GM04503 (cell line): ENCODE measurements at places on chromosomes 16 and 17.
A peak's percentile ranks its signal among the peaks of the same experiment; 100 is the strongest.

GRCh38 chr17:16491131-16491702 lies 776 bp downstream of the LRRC75A start:
- DNase-seq, result no peak

GRCh38 chr16:70805380-70805779 lies 4.4 kb upstream of the VAC14 start:
- no peak for DNase-seq

DNA sequence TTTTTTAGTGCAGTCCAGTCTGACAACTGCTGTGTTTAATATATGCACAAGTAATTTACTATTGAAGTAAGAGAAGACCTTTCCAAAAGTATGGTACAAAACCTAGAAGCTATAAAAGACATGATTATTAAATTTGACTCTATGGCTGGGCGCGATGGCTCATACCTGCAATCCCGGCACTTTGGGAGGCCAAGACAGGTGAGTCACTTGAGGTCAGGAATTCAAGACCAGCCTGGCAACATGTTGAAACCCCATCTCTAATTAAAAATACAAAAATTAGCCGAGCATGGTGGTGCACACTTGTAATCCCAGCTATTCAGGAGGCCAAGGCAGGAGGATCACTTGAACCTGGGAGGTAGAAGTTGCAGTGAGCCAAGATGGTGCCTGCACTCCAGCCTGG lies 41.4 kb upstream of the VWA3A start:
- no peak for DNase-seq

DNA sequence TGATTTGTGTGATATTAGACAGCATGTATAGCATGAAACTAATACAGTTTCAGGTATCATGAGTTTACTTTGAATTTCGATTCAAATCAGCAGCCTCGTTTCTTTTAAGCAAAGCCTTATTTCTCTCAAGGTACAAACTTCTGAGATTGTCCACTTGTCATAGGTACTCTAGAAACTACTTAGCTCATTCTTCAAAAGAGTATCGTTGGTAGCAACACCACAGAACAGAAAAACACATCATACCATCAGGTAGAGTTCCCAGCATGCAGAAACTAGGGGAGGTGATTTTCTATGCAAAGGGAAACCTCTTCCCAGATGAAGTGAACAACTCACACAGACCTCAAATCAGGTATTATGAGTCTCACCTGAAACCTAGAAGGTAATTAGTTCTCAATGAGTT lies 237.0 kb upstream of the SOX9 start:
- DNase-seq, result no peak

GRCh38 chr17:703081-703875 lies 11.4 kb downstream of the VPS53 start:
- no peak for DNase-seq

GRCh38 chr17:7220593-7221277 lies 997 bp downstream of the ACADVL start:
- DNase-seq, result no peak

- no peak for DNase-seq
These were observed 55.1 kb downstream of the WNT3 start for GRCh38 chr17:46763416-46763815.

DNA sequence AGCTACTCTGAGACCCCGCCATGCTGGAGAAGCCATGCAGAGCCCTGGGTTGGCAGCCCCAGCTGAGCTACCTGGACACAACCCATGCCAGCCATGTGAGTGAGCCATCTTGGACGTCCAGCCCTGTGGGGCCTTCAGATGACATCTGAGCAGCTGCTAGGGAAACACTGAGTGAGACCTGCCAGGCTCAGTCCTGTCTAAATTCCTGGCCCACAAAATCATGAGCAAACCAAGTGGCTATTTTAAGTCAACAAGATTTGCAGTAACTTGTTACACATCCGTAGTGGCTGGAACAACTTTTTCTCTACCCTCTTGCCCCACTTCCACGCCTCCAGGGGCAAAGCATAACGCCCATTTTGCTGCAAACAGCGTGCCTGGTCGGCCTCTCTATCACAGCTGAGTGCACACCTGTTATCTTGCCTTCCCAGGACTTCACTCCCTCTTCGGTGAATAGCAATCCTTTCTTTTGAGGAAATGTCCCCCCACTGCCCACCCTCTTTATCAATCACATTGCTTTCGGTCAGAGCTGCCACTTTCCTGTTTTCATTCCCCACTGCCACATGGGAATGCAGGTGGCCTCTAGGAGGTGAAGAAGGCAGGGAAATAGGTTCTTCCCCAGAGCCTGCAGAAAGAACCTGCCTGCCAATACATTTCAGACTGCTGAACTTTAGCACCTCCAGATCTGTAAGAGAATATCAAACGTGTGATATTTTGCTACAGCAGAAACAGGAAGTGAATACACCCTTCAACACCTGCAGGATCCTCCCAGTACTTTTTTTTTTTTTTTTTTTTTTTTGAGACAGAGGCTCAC lies 7.4 kb upstream of the SCIMP start:
- DNase-seq, result no peak

GRCh38 chr17:27294689-27295630 lies 1.0 kb downstream of the WSB1 start:
- DNase-seq, result peak; percentile 53

GRCh38 chr17:80352216-80352895 lies 62.6 kb upstream of the ENDOV start:
- no peak for DNase-seq

GRCh38 chr17:49576088-49576916 lies 631 bp downstream of the NXPH3 start:
- DNase-seq, result no peak

- no peak for DNase-seq
These were observed 99.3 kb downstream of the STXBP4 start for GRCh38 chr17:55067697-55068439.

GRCh38 chr16:1932050-1933028 lies 10.7 kb downstream of the MSRB1 start:
- DNase-seq, result no peak

DNA sequence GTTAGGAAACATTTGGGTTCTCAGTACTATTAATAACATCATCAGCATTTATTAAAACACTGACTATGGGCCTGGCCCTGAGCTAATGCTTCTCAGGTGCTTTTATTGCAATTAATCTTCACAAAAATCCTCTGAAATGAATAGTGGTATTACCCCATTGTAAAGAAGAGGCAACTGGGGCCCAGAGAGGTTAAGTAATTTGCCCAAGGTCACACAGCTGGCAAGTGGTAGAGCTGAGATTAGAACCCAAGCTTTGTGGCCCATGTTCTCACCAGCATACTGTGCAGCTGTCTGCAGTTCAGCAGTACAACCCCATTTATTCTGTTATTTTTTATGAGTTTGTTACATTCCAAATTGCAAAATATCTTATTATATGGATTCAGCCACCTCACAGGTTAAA lies 82.3 kb downstream of the TBC1D16 start:
- DNase-seq, result no peak

- no peak for DNase-seq
These were observed 4.9 kb downstream of the IRX3 start for GRCh38 chr16:54281535-54282201.

DNA sequence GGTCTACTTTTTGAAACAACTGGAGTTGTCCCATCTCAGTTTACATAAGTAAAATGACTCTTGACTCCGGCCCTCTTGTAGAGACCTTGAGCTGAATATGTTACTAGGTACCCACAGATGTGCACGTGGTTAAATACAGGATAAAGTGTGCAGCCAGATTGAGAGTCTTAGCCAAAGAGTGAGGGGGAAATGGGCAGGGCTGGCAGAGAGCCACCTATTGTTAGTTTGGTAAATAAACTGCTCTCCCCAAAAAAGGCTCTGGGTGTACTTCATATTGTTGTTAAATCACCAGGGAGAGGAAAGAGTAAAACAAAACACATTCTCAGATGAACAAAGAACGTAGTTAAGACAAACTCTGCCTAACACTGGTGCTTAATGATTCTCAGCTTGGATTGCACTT lies 20.3 kb downstream of the G6PC1 start:
- no peak for DNase-seq

DNA sequence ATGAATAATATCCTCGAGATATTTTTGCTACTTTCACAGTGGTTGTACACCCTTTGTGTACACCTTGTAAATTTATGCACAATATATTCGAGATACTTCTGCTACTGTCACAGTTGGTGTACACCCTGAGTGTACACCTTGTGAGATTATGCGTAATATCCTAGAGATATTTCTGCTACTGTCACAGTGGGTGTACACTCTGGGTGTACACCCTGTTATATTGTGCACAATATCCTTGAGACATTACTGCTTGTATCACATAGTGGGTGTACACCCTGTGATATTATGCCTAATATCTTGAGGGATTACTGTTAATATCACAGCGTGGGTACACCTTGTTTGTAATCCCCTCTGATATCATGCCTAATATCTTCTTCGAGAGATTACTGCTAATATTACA lies 7.2 kb upstream of the NUDT7 start:
- no peak for DNase-seq

- no peak for DNase-seq
These were observed 12.2 kb downstream of the ABCC1 start for GRCh38 chr16:15961571-15962090.

DNA sequence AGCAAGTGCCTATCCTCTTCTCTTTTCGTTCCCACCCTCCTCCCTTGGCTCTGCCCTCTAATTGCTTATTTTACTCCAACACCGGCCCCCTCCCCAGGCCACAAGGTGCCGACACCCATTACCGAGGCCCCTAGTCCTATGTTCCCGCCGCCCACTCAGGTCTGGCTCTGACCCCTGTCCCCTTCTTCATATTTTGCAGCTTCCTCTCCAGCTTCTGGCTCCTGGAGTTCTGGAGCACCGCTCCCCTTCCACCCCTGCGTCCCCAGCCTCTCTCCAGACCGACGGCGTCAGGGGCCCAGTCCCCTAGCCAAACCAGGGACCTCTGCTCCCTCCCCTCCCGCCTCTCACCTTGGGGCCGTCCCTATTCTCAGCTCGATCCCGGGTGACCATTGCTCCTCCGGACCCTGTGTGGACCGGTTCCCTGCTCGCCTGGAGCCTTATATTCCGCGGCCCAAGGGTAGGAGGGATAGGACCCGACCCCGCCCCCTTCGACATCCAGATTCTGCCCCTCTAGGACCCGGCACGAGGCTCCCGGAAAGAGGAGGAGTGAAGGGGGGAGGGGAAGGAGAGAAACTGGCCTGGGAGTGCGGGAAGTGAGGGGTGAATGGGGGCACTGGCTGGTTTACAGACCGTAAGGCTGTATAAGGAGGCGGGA lies at the start of gene HES7:
HES7 (minus strand) TSS at position 412 of the 655 bp plus-strand sequence; CDS start at position 390, 22 bp downstream.
- no peak for DNase-seq

- DNase-seq, result no peak
These were observed 17.4 kb downstream of the WNT9B start for GRCh38 chr17:46868689-46869187.
